ENCODE measurements at places on chromosomes 3 and 15. TPM values are rescaled to one million over a fixed set of nuclear protein-coding genes. Genes with fewer than 3 reads are reported as not detected.

The GOLGA6A gene
- total RNA-seq = not detected

The RAB43 gene
- total RNA-seq = 4.9 TPM

The RAD51 gene
- total RNA-seq = 20.8 TPM

The NAALADL2 gene
- 0.18 TPM for total RNA-seq

The COL6A5 gene
- total RNA-seq = not detected

The TLR9 gene
- not detected for total RNA-seq

The UBE3A gene
- 25.9 TPM for total RNA-seq

All from A549 treated with DMSO at 1 μM for 4 hours (cell line).